Daoy (cell line): ENCODE measurements at places on chromosomes 13 and 19. TPM values are rescaled to one million over a fixed set of nuclear protein-coding genes. Genes with fewer than 3 reads are reported as not detected.

DNA sequence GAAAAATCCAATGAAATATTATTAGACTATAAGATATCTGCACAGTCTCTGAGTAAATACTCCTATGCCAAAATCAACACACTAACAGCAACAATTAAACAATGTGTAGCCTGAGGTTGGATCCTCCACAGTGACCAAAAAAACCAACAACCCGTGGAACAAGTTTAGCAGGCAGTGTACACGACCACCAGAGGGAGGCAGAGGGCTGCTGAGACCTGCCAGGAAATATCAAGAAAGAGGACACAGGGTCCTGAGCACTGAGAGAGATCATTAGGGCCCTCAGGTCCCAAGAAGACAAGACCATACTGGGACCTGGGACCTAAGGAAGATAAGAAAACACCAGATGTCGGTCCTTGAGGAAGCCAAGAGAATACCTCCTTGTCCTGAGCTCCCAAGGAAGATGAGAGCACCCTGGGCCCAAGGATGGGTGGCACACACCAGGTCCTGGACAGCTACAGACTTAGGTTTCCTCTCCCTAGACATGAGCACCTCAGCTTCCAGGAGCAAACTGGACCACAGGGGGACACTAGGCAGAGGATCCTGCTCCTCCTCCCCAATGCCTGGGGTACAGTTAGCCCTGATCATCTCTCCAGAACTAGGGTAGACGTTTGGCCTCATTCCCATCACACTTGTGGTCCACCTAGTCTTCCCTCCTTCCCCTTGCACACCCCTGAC lies 822 bp upstream of the ZNF274 start:
- peak; percentile 55 for DNase-seq

GRCh38 chr19:56986386-56986785 lies 133.4 kb upstream of the USP29 start:
- DNase-seq, result no peak

Gene KLF12
- total RNA-seq, result 4.1 and 6.6 TPM in 2 replicates

Gene ACER1
- total RNA-seq, result not detected in 2 replicates

Gene CCDC169
- total RNA-seq, result 1.3 and 5.6 TPM in 2 replicates
